ENCODE measurements at places on chromosomes 13 and 19.

GRCh38 chr19:16115301-16116039 is 3.8 kb downstream of the RAB8A start:
- DNase-seq = no peak

GRCh38 chr19:5547881-5548280 is 19.9 kb downstream of the TINCR start:
- peak; percentile 31 for DNase-seq

GRCh38 chr13:66195238-66195637 is 1034.9 kb downstream of the PCDH9 start:
- no peak for DNase-seq

GRCh38 chr13:85808811-85809210 is 9.6 kb upstream of the SLITRK6 start:
- no peak for DNase-seq

- DNase-seq = peak; percentile 82
Measured at GRCh38 chr19:21117041-21117907, 24.6 kb upstream of the ZNF431 start.

DNA sequence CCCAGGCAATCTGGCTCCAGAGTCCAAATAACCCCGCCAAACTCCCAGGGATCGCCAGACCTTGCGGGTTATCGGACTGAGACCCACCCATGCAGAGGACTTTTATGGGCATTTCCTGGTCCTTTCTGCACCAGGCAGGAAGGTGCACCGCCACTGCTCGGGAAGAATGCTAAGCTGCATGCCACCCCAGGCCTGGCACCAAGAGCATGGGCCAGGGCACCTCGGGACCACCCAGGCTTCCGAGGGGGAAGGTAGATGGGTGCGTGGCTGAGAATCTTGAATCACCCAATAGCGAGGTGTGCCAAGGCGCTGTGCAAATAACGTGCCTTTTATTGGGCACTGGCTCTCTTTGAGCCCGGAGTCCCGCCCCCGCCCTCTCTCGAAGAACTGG is 422 bp upstream of the ZNF575 start:
- no peak for DNase-seq

DNA sequence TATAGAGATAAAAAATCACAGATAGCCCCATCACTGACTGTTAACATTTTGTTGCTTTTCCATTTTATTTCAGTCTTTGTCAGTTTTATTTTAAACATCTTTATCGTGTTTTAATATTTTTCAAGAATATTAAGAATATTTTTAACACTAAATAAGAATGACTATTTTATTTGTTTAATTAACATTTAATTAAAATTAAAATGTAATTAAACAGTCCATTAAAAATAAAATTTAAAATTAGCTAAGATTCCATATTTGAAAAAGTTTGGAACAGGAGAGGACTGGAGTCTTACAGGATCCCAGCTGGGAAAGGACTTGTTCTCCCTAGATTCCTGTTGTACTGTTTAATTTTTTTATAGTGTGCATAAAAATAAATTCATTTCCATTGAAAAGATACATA is 54.5 kb downstream of the RGCC start:
- no peak for DNase-seq

- DNase-seq = no peak
Measured at GRCh38 chr19:10876459-10877240, 5.3 kb downstream of the CARM1 start.

DNA sequence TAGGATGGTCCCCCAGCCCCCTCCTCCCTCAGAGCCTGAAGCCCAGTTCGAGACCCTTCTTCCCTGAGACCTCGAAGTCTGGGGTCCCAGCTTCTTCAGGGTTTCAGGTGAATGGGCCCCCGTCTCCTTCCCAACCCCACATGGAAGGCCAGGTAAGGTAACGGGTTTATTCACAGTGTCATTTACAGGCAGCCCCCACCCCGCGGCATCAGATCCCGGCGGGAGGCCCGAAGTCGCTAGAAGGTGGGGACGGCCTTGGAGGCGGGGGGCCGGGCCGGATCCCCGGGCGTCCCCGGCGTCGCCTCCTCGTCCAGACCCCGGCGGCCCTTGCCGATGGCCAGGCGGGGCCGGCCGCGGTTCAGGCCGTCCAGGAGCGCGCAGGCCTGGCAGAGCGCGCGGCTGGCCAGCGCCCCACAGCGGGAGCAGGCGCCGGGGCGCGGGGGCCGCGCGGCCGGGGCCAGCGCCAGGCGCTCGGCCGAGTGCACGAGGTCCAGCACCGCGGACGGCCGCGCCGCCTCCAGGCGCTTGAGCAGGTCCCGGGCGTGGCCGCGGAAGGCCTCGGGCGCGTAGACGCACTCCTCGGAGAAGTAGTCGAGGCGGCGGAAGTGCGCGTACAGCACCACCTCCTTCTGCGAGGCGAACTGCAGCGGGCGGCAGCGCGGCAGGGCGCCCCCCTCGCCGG is 9.7 kb downstream of the CTU1 start:
- peak; percentile 45 for DNase-seq

GRCh38 chr13:35791184-35791851 is 314.8 kb upstream of the MAB21L1 start:
- DNase-seq = peak; percentile 80

DNA sequence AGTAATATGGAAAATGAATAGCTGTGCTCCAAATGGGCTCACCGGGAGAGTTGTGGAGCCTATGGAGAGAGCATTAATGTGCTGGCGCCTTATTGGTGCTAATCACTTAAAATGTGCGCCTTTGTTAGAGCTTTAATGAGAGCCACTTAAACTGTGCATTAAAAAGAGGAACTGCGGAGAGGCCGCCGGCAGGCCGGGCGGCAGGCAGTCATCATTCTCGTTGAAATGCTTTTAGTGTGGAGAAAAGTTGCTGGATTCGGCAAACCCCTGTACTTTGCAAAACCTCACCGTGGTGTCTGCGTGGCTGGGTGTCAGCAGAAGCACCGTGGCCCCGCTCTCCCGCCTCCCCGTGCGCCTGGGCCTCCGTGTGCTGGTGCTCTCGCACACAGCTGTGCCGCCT is 105.5 kb downstream of the KDM4B start:
- no peak for DNase-seq

Measured in iris pigment epithelial cell (primary cell).